T-cell (primary cell): ENCODE measurements at places on chromosomes 5 and 9. TPM values are rescaled to one million over a fixed set of nuclear protein-coding genes. Genes with fewer than 3 reads are reported as not detected.

The FAM81B gene
- total RNA-seq = not detected

The KIF4B gene
- total RNA-seq = not detected

The REEP2 gene
- 0.42 TPM for total RNA-seq

The TSLP gene
- total RNA-seq = not detected

The IQGAP2 gene
- 68.2 TPM for total RNA-seq

The LRRTM2 gene
- total RNA-seq = 0.22 TPM

DNA sequence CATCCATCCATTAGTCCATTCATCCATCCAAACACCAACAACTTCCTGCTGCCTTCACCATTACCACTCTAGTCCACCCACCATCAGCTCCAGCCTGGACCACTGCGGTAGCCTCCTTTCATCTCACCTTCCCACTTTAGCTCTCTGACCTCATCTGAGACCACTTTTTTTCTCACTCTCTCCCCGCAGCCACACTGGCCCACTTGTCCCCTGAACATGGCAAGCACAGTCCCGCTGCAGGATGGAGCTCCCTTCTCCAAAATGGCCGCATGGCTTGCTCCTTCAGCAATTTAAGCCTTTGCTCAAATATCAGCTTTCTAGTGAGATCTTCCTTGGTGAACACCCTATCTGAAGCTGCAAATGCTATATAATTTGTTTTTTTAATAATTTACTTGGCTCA is 11.1 kb downstream of the CSF1R start:
- H3K4me3 ChIP-seq = no peak overlapping the region
- H3K4me1 ChIP-seq = no peaks in the 10 kb centered on the region
- no peaks in the 10 kb centered on the region for H3K27me3 ChIP-seq
- DNase-seq = no peak

DNA sequence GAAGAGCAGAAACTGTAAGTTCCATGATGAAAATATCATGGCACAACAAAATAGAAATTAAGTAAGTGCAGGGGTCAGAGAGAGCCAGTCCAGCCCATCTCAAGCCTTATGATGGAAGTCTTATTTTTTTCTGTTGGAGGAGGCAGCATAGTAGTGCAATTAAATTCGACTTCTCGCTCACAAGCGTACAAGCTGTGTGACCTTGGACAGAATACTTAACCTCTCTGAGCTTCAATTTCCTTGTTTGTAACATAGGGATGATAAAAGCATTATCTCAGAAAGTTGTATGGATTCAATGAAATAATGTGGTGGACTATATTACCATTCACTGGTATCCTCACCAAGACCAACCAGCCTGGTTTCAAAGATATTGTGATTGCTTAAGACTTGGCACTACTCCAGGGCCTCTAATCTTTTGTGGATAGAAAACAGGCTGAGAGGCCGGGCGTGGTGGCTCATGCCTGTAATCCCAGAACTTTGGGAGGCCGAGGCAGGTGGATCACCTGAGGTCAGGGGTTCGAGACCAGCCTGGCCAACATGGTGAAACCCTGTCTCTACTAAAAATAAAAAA is 26.8 kb upstream of the MVB12B start:
- H3K27me3 ChIP-seq = no peaks in the 10 kb centered on the region
- H3K4me3 ChIP-seq = no peak overlapping the region

- no peaks in the 10 kb centered on the region for H3K27me3 ChIP-seq
- DNase-seq = no peak
- no peaks in the 10 kb centered on the region for H3K36me3 ChIP-seq
- no peak overlapping the region for H3K4me3 ChIP-seq
- H3K4me1 ChIP-seq = no peaks in the 10 kb centered on the region
Observed at GRCh38 chr9:107933516-107933915, 443.9 kb upstream of the KLF4 start.

DNA sequence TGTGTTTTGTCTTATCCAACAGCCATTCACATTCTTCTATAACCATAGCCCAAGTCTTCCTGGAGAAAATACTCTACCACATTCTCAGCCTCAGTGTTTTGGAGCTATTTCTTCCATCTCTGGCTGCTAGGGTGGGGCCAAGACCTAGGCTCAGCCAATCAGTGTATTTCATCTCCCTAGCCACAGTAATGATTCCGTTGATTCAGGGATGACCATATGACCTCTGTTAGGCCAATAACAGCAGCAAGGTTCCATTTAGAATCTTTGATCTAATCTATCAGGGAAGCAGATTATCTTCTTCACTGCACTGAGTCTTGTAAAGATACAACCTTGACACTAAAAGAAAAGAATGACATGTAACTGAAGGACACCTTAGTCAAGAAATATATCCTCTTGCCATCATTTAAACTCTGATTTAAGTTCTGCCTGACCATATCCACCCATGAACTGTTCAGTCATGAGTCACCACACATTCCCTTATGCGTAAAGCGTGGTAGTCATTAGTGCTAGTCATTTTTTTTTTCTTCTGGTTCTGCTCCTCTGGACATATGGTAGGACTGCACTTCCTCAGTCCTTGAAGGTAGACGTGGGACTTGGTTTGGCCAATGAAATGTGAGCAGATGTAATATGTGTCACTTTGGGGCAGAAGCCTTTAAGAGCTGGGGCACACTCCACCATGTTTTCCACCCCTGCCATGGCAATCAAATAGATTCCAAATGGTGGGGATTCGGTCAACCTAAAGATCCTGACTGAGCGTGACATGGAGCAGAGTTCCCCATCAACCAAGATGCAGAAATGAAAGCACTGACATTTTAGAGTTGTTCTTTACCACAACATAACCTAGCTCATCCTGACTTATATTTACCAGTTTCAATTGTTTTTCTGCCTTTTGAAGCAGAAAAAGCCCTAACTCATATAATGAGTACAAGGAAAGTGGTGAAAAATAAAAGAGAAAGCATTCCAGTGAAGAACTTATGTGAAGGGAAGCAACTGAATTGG is 12.7 kb upstream of the PRELID2 start:
- H3K4me3 ChIP-seq = no peak overlapping the region
- no peak for DNase-seq
- H3K36me3 ChIP-seq = no peaks in the 10 kb centered on the region
- H3K4me1 ChIP-seq = no peaks in the 10 kb centered on the region

GRCh38 chr5:83927140-83927733 is 206.6 kb upstream of the HAPLN1 start:
- H3K27ac ChIP-seq = no peak overlapping the region
- no peak for DNase-seq
- no peaks in the 10 kb centered on the region for H3K4me1 ChIP-seq
- H3K27me3 ChIP-seq = no peaks in the 10 kb centered on the region
- no peaks in the 10 kb centered on the region for H3K36me3 ChIP-seq
- H3K4me3 ChIP-seq = no peak overlapping the region

DNA sequence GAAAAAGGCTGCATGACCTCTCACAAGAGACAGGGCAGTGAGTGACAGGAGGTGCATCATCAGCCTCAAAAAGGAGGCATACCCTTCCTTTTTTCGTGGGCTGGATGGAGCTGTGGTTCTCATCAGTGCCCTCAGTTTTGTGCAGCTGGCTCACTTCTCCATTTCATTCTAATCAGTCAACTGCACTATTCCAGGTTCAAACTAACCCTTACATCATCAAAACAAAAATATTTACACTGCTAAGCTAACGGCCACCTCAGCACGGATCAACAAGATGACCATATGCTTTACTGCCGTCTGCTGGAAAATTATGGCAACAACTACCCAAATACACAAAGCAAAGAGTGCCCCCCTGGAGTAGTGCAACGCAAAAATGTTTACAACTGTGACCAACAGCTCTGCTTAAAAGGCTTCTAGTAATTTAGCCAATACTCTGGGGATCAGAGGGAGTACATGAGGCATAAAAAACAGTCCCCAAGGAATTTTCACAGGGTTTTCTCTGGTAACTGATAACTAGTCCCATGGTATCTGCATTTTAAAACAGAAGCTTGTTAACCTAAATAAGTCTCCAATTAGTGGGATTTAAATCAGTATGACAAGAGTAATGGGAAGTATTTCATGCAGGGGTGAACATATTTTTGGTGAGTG is 10.8 kb downstream of the KCNV2 start:
- H3K27ac ChIP-seq = no peak overlapping the region
- H3K4me1 ChIP-seq = no peaks in the 10 kb centered on the region
- H3K4me3 ChIP-seq = no peak overlapping the region
- no peaks in the 10 kb centered on the region for H3K36me3 ChIP-seq
- DNase-seq = no peak
- H3K27me3 ChIP-seq = no peaks in the 10 kb centered on the region

- H3K27ac ChIP-seq = no peak overlapping the region
- H3K4me3 ChIP-seq = no peak overlapping the region
- no peaks in the 10 kb centered on the region for H3K36me3 ChIP-seq
- no peak for DNase-seq
Observed at GRCh38 chr9:8179381-8180053, 379.9 kb upstream of the DMAC1 start.

GRCh38 chr5:99320436-99320835 is 391.6 kb upstream of the CHD1 start:
- no peaks in the 10 kb centered on the region for H3K4me1 ChIP-seq
- H3K27me3 ChIP-seq = no peaks in the 10 kb centered on the region
- H3K36me3 ChIP-seq = no peaks in the 10 kb centered on the region
- DNase-seq = no peak
- no peak overlapping the region for H3K27ac ChIP-seq

DNA sequence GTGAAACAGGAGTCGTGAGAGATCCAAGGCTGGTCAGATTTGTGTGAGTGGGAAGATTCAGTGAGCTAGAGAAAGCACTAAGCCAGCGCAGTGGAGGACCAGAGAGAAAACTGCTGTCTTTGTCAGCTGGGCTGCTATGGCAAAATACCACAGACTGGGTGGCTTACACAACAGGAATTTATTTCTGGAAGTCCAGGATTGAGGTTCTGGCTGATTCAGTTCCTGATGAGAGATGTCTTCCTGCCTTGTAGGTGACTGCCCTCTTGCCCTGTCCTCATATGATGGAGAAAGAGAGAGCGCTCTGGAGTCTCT is 24.2 kb upstream of the ANKRD33B start:
- no peaks in the 10 kb centered on the region for H3K36me3 ChIP-seq
- peaks cover 53% of the 10 kb centered on the region for H3K27me3 ChIP-seq
- DNase-seq = no peak

GRCh38 chr5:74848553-74849025 is 17.6 kb downstream of the FAM169A start:
- DNase-seq = no peak
- no peak overlapping the region for H3K27ac ChIP-seq
- no peaks in the 10 kb centered on the region for H3K36me3 ChIP-seq
- H3K4me3 ChIP-seq = no peak overlapping the region
- H3K27me3 ChIP-seq = no peaks in the 10 kb centered on the region
- no peaks in the 10 kb centered on the region for H3K4me1 ChIP-seq

DNA sequence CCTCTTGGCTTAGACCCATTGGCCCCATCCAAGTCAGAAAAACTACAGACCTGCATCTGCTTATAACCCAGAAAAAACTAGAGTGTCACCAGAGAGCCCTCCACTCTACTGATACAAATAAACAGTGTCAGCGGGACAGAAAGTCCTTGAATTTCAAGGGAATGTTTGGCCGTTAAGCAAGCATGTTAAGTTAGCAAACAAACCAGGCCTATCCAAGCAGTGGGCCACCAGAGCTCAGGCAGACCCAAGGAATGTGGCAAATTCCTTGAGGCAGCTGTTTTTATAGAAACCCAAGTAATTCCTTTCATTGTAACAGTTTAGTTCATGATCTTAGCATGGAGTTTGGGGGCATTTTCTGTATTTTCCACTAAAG is 70.9 kb downstream of the PRLR start:
- no peaks in the 10 kb centered on the region for H3K36me3 ChIP-seq
- H3K27ac ChIP-seq = no peak overlapping the region
- no peak overlapping the region for H3K4me3 ChIP-seq
- no peak for DNase-seq
- H3K27me3 ChIP-seq = peaks cover 2% of the 10 kb centered on the region
- H3K4me1 ChIP-seq = no peaks in the 10 kb centered on the region
